ENCODE measurements at places on chromosomes 11 and 22.

GRCh38 chr11:6152126-6152525 lies 18.0 kb downstream of the OR52B2 start:
- DNase-seq: no peak

- DNase-seq: no peak
These were observed 530.6 kb upstream of the KIRREL3 start for GRCh38 chr11:127531167-127531566.

GRCh38 chr11:662689-663274 lies 25.7 kb downstream of the DRD4 start:
- DNase-seq: peak; percentile 56

DNA sequence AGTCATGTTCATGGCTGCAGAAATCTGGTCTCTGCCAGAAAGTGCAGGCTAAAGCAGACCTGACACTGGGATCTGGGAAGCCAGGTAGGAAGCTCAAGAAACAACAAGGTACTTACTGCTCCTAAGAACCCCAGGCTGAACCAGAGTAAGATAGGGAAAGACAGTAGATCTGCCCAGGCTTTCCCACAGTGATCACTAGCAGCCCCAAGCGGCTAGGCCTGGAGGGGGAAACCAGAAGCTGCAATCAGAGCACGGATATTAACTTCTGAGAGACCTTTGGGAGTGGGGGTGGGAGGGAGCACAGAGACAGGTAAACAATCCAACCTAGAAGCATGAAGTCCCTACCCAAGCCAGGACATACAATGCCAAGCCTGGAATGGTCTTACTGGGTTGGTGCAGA lies 135.2 kb upstream of the C11orf58 start:
- no peak for DNase-seq

- no peak for DNase-seq
These were observed 82.3 kb downstream of the RASSF10 start for GRCh38 chr11:13091373-13091772.

- DNase-seq: no peak
These were observed 583 bp upstream of the PKP3 start for GRCh38 chr11:393219-394033.

- DNase-seq: no peak
These were observed 260.5 kb downstream of the CASP12 start for GRCh38 chr11:104637662-104638170.

- DNase-seq: no peak
These were observed 155.4 kb downstream of the DBX1 start for GRCh38 chr11:20004866-20005265.

DNA sequence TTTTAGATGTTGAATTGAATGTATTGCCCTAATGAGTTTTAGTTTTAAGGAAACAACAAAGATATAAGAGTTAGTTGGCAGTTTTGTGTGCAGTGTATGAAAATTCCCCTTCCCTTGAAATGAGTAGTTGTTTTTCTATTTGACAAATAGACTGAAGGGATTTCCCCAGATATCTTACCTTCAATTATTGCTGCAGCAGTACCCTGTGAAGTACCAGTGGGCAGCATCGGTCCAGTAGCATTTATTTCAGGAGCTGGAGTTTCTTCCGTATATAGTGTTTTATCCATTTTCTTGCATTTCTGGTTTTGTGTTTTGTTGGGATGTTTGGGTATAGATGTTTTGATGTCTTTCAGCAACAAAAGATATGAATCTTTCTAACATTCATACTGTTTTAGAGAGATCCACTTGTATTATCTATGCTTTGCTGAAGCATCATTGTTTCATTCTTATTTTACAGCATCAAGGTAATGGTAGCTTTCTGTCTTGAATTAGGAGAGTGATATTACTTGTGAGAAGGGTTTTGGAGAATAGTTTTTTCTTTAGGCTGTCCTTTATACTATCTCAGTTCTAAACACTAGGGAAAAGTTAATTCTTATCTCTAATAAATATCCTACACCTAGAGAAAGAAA lies 7.4 kb downstream of the KMT2A start:
- peak; percentile 35 for DNase-seq

DNA sequence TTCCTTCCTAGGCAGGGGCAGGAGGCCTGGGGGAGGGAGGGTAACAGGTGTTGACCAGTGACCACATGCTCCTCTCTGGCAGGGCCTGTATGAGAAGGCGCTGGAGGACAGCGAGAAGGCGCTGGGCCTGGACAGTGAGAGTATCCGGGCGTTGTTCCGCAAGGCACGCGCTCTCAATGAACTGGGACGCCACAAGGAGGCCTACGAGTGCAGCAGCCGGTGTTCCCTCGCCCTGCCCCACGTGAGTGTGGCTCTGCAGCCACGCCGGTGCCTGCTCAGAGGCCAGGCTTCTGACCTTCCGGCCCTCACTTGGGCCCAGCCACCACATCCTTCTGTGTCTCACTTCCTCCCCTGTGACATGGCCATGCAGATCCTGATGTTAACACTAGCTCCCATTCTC lies 25.8 kb downstream of the ZC3H7B start:
- DNase-seq: no peak

DNA sequence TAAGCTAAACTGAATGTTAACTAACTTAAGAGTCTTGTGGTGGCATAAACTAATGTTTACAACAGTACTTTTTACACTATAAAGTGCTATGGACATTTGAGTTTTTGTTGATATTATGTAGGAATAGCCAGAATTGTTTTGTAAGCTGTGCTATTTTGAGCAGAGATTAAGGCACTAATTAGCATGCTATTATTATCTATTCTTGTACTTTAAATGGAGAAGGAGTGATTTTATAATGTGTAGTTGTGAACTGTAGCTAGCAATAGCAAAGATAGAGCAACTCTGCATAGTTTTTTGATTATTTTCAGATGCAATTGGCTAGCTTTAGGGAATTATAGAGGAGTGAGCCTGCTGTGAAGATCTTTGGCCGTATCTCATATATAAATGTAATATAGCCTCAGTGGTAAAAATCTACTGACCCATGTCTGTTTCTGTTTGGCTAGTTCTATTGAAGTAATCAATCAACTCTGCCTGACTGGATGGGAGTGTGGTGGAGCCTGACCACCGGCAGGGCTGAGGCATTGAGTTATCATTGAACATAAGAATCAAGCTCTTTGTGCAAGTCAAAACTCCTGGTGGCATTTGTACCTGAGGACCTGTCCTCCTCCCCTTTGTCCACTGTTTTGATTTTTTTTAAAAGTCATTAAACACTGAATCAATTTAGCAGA lies 34.3 kb downstream of the NCAM1 start:
- no peak for DNase-seq

DNA sequence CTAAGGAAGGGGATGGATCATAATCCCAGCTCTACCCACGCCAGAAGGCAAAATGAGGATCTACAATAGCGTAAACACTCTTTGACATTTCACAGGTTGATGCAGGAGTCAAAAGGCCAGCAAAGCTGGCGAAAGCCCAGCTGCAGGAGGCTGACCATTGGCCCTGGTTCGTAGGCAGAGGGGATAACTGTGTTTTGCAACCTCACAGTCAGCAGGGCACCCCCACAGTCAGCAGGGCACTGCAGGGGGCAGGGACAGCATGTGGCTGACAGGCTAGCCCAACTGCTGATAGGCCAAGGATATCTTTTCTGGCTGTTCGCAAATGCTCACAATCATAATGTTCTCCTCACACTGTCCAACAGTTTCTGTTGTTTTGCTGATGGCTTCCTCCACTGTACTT lies 372.7 kb downstream of the BUD13 start:
- no peak for DNase-seq

GRCh38 chr11:32420937-32421901 lies 14.1 kb downstream of the WT1 start:
- DNase-seq: peak; percentile 54

Measured in activated CD4-positive, alpha-beta memory T cell treated with anti-CD3 and anti-CD28 coated beads for 36 hours (primary cell).